Vagina (tissue), 2 donors: ENCODE measurements at places on chromosomes 1 and 21. TPM values are rescaled to one million over a fixed set of nuclear protein-coding genes. Genes with fewer than 3 reads are reported as not detected.
A peak's percentile ranks its signal among the peaks of the same experiment; 100 is the strongest.

SYT14 gene
- total RNA-seq: 0.49 TPM

- H3K27me3 ChIP-seq: no peaks in the 10 kb centered on the region
- H3K4me1 ChIP-seq: no peaks in the 10 kb centered on the region
- no peak overlapping the region for H3K27ac ChIP-seq
- no peaks in the 10 kb centered on the region for H3K36me3 ChIP-seq
Observed at GRCh38 chr1:216778737-216779136, 55.5 kb upstream of the ESRRG start.

- H3K27me3 ChIP-seq: no peaks in the 10 kb centered on the region
- no peak overlapping the region for H3K27ac ChIP-seq
- no peak overlapping the region for H3K4me3 ChIP-seq
- no peaks in the 10 kb centered on the region for H3K36me3 ChIP-seq
Observed at GRCh38 chr1:222382171-222382570, 165.7 kb downstream of the HHIPL2 start.

- peak within 1 kb of the TSS; percentile 98 for H3K27ac ChIP-seq
- H3K27me3 ChIP-seq: no peaks in the 10 kb centered on the region
- peaks cover 60% of the 10 kb centered on the region for H3K4me1 ChIP-seq
- H3K4me3 ChIP-seq: peak within 1 kb of the TSS; percentile 94
- no peak for DNase-seq
- no peaks in the 10 kb centered on the region for H3K36me3 ChIP-seq
Observed at GRCh38 chr1:9292361-9293240, at the start of gene SPSB1. TSS of gene SPSB1 (plus strand) at chr1:9292894. CDS start at chr1:9355892, 62,998 bp downstream.

GRCh38 chr1:81554108-81554507, 246.6 kb upstream of the ADGRL2 start:
- no peaks in the 10 kb centered on the region for H3K27me3 ChIP-seq
- no peak for DNase-seq
- peaks cover 4% of the 10 kb centered on the region for H3K4me1 ChIP-seq
- H3K27ac ChIP-seq: no peak overlapping the region
- H3K4me3 ChIP-seq: no peak overlapping the region

DNA sequence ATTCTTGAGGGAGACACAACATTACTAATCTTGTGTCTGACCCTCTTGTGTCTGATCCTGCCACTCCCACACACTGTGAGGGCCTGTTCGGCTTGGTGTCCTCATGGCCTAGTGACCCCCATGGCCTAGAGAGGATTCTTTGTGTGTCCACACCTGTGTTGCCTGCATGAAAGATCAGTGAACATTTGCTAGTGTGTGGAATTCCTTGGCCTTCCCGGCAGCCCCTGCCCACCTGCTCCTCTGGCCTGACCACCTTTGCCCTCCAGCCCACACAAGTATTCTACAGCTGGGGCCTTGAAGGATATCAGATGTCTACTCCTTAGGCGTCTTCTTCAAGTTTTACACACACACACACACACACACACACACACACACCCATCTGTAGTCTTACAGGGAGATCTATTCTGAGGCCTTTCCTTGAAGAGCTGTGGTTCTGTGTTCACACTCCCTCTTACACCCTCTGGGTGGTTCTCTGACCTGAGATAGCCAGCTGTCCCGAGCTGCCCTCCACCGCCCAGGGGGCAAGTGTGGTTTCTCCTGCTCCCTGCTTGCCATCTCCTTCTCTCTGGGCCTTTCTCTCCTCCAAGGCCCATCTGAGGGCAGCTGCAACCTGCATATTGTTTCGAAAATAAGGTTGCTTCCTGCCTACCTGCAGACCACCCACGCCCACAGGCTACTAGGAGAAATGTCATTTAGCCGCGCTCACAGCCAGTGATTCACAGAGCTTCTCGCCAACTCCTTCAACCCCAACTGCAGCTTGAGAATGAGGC, 45.4 kb downstream of the CD247 start:
- H3K36me3 ChIP-seq: no peaks in the 10 kb centered on the region
- H3K27me3 ChIP-seq: no peaks in the 10 kb centered on the region
- no peak for DNase-seq
- H3K4me3 ChIP-seq: no peak overlapping the region

DNA sequence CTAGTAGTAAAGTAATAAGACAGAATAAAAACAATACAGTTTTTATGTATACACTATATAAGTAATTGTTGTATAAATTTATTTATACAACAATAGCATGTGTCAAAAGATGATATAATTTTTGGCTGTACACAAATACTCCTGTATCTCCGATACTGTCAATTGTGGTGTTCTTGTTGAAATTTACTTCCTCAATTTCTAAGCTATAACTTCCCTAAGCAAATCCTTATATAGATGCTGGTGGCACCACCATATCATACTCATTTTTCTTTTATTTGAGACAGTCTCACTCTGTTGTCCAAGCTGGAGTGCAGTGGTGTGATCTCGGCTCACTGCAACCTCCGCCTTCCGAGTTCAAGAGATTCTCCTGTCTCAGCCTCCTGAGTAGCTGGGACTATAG, 141.0 kb upstream of the HP1BP3 start:
- H3K4me1 ChIP-seq: no peaks in the 10 kb centered on the region
- no peaks in the 10 kb centered on the region for H3K36me3 ChIP-seq
- no peak overlapping the region for H3K27ac ChIP-seq
- H3K27me3 ChIP-seq: no peaks in the 10 kb centered on the region
- DNase-seq: no peak
- H3K4me3 ChIP-seq: no peak overlapping the region
